ENCODE measurements at places on chromosomes 1 and 21. TPM values are rescaled to one million over a fixed set of nuclear protein-coding genes. Genes with fewer than 3 reads are reported as not detected.

The LCE2A gene
- total RNA-seq: not detected

The GRIK1 gene
- total RNA-seq: 4.1 TPM

DNA sequence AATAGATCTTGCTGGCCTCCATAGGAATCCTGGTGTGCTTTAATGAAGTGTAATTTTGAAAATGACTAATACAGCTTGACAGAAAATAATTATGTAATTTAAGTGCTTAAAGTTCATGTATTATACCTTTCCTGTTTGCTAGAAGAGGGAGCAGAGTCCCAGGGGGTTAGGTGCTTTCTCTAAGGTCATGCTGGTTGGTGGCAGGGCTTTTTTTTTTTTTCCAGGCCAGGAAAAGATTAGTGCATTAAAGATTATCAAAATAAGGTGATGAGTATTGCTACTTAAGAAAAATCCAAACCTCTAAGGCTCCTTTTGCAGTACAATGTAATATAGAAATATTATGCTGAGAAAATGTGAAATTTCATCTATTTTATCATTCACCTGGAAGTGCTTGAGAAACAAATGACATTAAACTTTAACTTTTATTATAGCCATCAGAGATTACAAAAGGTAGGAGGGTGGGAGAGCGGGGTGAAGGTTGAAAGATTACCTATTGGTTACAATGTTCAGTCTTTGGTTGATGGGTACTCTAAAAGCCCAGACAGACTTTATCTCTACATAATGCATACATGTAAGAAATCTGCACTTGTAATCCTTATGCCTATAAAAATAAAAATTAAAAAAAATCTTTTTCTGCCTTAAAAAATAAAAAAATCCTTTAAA lies 110.8 kb downstream of the RABGAP1L start:
- no peak for DNase-seq

DNA sequence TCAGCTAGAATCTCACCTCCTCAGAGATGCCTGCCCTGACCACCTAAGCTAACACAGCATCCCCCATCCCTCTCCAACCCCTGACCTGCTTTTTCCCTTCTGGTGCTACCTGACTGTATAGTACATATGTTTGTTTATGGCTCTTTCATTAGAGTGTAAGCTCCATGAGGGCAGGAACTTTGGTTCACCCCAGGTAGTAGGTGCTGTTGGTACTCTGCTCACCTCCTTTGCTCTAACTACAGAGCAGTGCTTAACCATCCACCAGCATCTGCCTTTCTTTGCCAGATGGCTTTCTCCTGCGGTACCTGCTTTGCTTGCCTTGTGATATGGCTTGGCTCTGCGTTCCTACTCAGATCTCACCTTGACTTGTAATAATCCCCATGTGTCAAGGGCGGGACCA lies 18.7 kb upstream of the BLACAT1 start:
- DNase-seq: no peak

DNA sequence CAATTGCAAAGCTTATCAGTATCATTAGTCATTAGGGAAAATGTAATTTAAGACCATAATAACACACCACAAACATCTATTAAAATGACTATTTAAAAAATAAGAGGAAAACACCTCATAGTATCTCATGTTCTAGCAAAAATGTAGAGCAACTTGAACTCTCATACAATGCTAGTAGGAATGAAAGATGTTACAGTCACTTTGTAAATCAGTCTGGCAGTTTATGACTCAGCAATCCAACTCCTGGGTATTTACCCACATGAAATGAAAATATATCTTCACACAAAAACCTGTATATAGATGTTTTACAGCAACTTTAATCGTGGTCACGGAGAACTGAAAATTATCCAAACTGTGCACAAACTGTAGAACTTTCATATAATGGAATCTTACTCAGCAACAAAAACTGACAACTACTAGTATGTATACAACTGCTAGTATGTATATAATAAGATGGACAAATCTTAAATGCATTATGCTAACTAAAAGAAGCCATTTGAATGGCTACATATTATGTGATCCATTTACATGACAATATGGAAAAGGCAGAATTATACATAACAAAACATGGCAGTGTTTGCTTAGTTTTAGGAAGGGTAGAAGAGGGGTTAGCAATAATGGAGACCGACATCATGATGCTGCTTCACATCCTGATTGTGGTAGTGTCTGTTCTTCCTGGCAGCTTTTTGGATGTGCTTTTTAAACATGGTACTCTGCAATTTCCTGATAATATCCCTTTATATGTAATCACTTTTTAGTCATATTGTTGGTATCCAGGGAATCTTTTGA lies 267.0 kb downstream of the KCTD3 start:
- DNase-seq: no peak

- no peak for DNase-seq
Observed at GRCh38 chr21:21076491-21076890, 78.3 kb downstream of the NCAM2 start.

DNA sequence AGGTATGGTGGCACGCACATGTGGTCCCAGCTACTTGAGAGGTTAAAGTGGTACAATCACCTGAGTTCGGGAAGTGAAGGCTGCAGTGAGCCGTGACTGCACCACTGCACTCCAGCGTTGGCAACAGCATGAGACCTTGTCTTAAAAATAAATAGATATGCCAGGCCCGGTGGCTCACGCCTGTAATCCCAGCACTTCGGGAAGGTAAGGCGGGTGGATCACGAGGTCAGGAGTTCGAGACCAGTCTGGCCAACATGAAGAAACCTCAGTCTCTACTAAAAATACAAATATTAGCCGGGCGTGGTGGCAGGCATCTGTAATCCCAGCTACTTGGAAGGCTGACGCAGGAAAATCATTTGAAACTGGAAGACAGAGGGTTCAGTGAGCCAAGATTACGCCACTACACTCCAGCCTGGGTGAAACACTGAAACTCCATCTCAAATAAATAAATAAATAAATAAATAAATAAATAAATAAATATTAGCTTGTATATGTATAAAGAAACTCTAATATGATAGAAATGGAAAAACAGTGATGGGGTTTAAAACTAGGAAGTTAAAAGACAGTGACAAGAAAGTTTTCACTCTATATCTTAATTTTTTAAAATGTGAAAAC lies 18.8 kb downstream of the GATAD2B start:
- no peak for DNase-seq

GRCh38 chr1:24321697-24322469 lies 2.7 kb downstream of the GRHL3 start:
- DNase-seq: no peak

- no peak for DNase-seq
Observed at GRCh38 chr1:244304156-244304555, 147.6 kb downstream of the ADSS2 start.

- DNase-seq: no peak
Observed at GRCh38 chr1:172914501-172915144, 136.1 kb downstream of the TNFSF18 start.

- no peak for DNase-seq
Observed at GRCh38 chr1:23108918-23109533, 59.6 kb downstream of the LUZP1 start.

GRCh38 chr1:231144416-231145193 lies 17.3 kb upstream of the TRIM67 start:
- DNase-seq: no peak

DNA sequence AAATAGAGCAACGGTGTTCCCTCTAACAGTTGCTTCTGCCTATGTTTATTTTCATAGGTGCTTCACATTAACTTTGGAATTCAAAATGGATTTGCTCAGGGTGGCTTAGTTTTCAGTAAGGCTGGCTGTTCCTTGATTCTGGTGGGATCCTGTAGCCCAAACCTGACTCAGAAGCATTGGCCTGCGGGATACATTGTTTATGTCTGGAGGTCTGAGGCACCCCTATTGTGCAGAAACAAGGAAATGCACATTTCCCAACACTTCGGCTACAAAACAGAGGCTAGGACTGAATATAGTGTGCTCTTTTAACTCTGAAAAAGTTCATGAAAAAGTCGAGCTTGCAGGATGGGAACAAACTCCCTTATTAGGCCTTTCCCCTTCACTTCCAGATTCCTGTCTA lies 133.8 kb upstream of the F3 start:
- DNase-seq: no peak

- no peak for DNase-seq
Observed at GRCh38 chr1:200668514-200669313, 993 bp downstream of the DDX59 start.

Measured in type B pancreatic cell (in vitro differentiated cells).